ENCODE measurements at places on chromosomes 2 and 18. TPM values are rescaled to one million over a fixed set of nuclear protein-coding genes. Genes with fewer than 3 reads are reported as not detected.

Gene ARHGAP25
- total RNA-seq = 1.1 TPM

Gene PID1
- 11.4 TPM for total RNA-seq

Gene DBI
- total RNA-seq = 90.4 TPM

Gene C2orf69
- 3.7 TPM for total RNA-seq

Gene MARS2
- 2.3 TPM for total RNA-seq

Gene GATA6
- total RNA-seq = 51.6 TPM

Gene HOXD12
- total RNA-seq = not detected

Gene STEAP3
- total RNA-seq = 13.8 TPM

Gene GLI2
- total RNA-seq = 1.1 TPM

Gene DSC3
- total RNA-seq = 0.38 TPM

Gene ANKRD30B
- 0.23 TPM for total RNA-seq

Gene SKOR2
- not detected for total RNA-seq

Gene ANO7
- 0.12 TPM for total RNA-seq

Gene CRYBA2
- total RNA-seq = not detected

Gene TIGD1
- total RNA-seq = 1.7 TPM

Gene TUBB8B
- not detected for total RNA-seq

Gene IL1A
- not detected for total RNA-seq

Gene SLC4A1AP
- 24.1 TPM for total RNA-seq

Gene NT5DC4
- not detected for total RNA-seq

Gene EVA1A
- 48.0 TPM for total RNA-seq

Gene GCFC2
- 9.2 TPM for total RNA-seq

Gene FMNL2
- total RNA-seq = 13.6 TPM

Gene SMIM21
- total RNA-seq = not detected

Gene DUSP19
- 3.4 TPM for total RNA-seq

Gene TNFAIP6
- 89.5 TPM for total RNA-seq

Gene PKDCC
- total RNA-seq = 147 TPM

Gene CYP27C1
- total RNA-seq = 0.08 TPM

Gene PLGLB1
- total RNA-seq = 0.38 TPM

Gene RAD51AP2
- total RNA-seq = under 0.01 TPM

Gene PTPRN
- total RNA-seq = 9.0 TPM

Gene SERPINB12
- not detected for total RNA-seq

Gene BOK
- 4.9 TPM for total RNA-seq

Gene CCBE1
- total RNA-seq = 31.9 TPM

Gene SEMA4F
- total RNA-seq = 5.6 TPM

Gene FAM228B
- 5.7 TPM for total RNA-seq

Gene PROKR1
- not detected for total RNA-seq

Gene EIF2AK2
- total RNA-seq = 17.9 TPM

Gene PCARE
- not detected for total RNA-seq

Gene STON1
- total RNA-seq = 9.5 TPM

Gene COL4A4
- 6.8 TPM for total RNA-seq

Gene PFN4
- total RNA-seq = not detected
